GM13976 (cell line): ENCODE measurements at places on chromosomes 4 and X.
A peak's percentile ranks its signal among the peaks of the same experiment; 100 is the strongest.

DNA sequence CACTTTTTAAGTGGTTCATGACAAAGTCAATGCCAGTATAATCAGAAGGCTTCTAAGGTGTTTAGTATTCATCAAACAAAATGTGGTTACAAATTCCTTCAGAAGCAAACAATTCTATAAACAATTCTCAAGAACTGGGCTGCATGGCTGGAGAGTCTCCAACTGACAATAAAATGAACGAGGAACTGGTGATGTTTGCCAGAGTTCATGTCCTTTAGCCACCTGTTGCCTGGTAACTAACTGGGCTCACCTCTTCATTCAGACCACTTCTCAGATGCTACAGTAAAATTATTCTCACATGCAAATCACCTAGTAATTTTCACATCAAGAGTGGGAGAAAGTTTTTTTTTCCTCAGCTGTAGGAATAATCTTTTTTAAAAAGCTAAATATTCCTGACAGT is 53.3 kb downstream of the CAMK2D start:
- no peak for DNase-seq

- DNase-seq: no peak
Observed at GRCh38 chrX:9131066-9131465, 97.1 kb upstream of the FAM9B start.

GRCh38 chrX:319579-320125 is 1.1 kb upstream of the GTPBP6 start:
- DNase-seq: no peak

- no peak for DNase-seq
Observed at GRCh38 chr4:108446556-108446955, 173.8 kb upstream of the RPL34 start.

GRCh38 chr4:101515566-101515965 is 168.2 kb upstream of the PPP3CA start:
- DNase-seq: no peak

- DNase-seq: no peak
Observed at GRCh38 chr4:13640149-13640940, 12.8 kb upstream of the BOD1L1 start.

- no peak for DNase-seq
Observed at GRCh38 chrX:22424919-22425318, 152.2 kb downstream of the CBLL2 start.

- peak; percentile 96 for DNase-seq
Observed at GRCh38 chr4:159102622-159103383, at the start of gene RAPGEF2. TSS of gene RAPGEF2 (plus strand) at chr4:159103079. CDS start at chr4:159104163, 1,084 bp downstream.

DNA sequence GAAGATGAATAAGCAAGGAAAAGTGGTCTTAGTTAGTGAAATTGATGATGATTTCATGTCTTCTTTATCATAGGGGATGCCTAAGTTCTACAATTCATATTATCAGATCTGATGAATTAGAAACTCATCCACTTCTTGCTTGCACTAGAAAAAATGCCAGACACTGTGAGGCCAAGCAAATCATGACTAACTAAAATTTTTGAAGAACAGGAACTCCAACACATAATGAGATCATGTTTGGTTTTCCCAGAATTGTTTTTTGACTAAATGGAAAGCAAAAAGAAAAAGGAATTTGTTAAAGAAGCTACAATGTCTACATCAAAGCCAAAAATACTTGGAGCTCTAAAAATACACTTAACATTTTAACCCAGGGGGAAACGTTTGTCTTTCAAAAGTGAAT is 120.4 kb downstream of the ARSF start:
- no peak for DNase-seq

- no peak for DNase-seq
Observed at GRCh38 chrX:55120761-55121358, 32.0 kb downstream of the PAGE2 start.

DNA sequence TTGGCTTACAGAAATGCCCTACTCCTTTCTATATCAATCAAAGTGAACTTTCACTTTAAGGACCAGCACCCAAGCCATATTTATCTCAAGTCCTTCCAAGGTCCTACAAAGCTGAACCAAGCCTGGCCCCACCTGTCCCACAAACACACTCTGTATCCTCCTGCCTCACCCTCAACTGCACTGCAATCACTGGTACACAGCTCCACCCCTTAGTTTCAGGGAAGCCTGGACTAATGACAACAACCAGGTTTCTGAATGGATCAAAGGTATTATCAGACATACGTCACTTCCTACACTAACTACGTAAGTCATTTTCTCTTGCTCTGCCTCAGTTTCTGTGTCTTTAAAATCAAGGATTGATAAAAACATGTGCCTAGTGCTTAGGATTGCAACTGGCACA is 205.6 kb upstream of the HS3ST1 start:
- DNase-seq: no peak
